Mucosa of gallbladder (tissue), 1 donor: ENCODE measurements at places on chromosomes 16 and 17. TPM values are rescaled to one million over a fixed set of nuclear protein-coding genes. Genes with fewer than 3 reads are reported as not detected.
A peak's percentile ranks its signal among the peaks of the same experiment; 100 is the strongest.

TCF25 gene
- total RNA-seq, result 175 TPM

- DNase-seq, result no peak
Measured at GRCh38 chr16:47966325-47966724, 189.5 kb downstream of the ABCC12 start.

DNA sequence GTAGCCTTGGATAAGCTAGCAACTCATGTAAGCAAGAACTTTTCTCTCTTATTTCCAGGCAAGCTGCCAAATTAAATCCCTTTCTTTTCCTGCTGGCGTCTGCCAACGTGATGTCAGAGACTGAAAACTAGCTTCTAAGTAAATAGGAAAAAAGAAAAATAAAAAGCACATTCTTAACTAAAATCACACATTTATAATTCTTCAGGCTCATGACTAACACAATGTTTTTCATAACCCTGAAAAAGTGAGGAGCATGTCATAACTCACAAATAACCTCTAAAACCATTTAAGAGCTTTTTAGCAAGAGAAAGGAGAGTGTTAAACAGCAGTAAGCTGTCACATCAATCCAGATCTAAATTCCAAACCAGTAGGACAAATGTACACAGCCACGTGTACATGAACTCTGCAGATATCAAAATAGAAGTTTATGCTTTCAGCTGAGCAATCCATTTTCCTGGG, 110.0 kb downstream of the N4BP1 start:
- peak; percentile 61 for DNase-seq

DNA sequence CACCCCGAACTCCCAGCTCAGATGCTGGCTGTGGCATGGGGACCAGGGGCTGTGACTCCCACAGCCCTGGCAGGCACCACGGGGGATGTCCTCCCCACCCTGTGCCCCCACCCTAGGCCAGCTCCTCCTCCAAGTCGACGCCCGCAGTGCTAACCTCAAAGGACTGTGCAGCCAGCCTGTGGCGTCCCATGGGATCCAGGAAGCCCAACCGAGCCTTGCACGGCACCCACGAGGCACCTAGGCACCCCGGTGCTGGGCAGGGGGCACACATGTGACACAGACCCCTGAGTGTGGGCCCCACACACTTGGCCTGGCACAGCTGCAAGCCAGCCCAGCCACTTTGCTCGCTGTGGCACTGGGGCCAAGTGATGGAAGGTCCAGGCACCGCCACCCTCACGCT, 3.9 kb downstream of the GCGR start:
- no peak for DNase-seq

TP53TG3F gene
- not detected for total RNA-seq

AOC3 gene
- 125 TPM for total RNA-seq

- DNase-seq, result peak; percentile 17
Measured at GRCh38 chr17:2854143-2855055, 58.2 kb downstream of the RAP1GAP2 start.

DNA sequence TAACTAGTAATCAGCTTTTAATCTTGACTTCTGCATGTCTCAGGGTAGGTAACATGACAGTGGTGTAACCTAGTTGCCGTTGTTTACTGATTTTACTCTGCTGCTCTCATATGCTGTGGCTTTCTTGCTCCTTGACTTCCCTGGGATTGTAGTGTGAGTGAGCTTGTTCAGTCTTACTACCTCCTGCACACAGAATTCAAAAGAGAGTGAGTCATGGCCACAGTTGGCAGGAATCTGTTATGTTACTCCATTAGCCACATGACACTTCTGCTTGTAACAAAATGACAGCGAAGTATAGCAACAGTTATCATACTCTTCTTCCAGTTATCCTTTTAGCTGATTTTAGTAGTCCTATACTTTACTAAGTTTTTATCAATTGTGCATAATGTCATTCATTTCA, 18.8 kb downstream of the TNRC6A start:
- DNase-seq, result peak; percentile 25

DNA sequence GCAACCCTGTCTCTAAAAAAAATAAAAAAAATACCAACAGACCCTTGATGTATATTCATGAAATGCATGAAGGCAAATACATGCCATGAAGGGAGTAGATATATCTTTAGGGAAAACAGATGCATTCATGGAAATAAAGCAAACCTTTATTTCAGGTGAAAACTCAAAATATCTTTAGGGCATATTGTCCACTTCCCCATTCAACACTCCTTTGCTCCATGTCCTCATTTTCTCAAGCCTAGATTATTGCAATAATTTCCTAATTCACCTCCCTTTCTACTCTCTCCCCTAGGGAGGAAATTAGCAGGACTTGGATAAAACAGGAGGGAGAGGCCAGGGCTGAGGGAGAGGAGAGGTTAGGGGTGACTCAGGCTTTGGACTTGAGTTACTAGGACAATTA, 5.7 kb upstream of the VPS25 start:
- DNase-seq, result no peak

CYBA gene
- total RNA-seq, result 271 TPM

DNA sequence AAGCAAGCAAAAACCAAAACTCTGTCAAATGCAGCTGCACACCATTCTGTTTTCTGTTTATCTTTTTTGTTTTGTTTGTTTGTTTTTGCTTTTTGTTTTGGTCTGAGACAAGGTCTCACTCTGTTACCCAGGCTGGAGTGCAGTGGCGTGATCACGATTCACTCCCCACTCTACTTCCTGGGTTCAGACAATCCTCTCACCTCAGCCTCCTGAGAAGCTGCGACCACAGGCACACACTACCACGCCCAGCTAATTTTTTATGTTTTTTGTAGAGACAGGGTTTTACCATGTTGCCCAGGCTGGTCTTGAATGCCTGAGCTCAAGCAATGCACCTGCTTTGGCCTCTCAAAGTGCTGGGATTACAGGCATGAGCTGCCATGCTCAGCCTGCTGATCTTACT, 19.3 kb upstream of the SLFN13 start:
- DNase-seq, result no peak

DNA sequence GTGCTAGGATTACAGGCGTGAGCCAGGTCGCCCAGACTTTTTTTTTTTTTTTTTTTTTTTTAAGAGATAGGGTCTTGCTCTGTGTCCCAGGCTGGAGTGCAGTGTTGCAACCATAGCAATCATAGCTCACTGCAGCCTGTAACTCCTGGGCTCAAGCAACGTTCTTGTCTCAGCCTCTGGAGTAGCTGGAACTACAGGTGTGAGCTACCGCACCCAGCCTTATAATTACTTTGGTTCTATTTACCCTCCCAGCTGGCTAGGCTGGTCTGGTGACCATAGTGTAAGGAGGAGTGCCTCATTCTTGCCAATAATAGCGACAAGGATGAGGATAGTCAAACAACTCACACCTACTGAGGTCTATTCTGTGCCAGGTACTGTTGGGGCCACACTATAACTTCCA, 39.6 kb upstream of the USP7 start:
- DNase-seq, result peak; percentile 68

SNX20 gene
- total RNA-seq, result 4.2 TPM

- no peak for DNase-seq
Measured at GRCh38 chr16:13471036-13471435, 448.9 kb upstream of the ERCC4 start.

GRCh38 chr16:78985716-78986605, 614.6 kb downstream of the MAF start:
- no peak for DNase-seq

- DNase-seq, result no peak
Measured at GRCh38 chr17:3808701-3809100, 7.7 kb upstream of the ITGAE start.

CHST5 gene
- total RNA-seq, result 0.63 TPM

TEX19 gene
- not detected for total RNA-seq

ADAP2 gene
- 21.7 TPM for total RNA-seq

CCDC200 gene
- not detected for total RNA-seq

GRCh38 chr17:63931981-63932561, at the start of gene CD79B:
Gene CD79B (minus strand): TSS chr17:63932331. CDS start chr17:63932261, 70 bp downstream.
- DNase-seq, result no peak

DNA sequence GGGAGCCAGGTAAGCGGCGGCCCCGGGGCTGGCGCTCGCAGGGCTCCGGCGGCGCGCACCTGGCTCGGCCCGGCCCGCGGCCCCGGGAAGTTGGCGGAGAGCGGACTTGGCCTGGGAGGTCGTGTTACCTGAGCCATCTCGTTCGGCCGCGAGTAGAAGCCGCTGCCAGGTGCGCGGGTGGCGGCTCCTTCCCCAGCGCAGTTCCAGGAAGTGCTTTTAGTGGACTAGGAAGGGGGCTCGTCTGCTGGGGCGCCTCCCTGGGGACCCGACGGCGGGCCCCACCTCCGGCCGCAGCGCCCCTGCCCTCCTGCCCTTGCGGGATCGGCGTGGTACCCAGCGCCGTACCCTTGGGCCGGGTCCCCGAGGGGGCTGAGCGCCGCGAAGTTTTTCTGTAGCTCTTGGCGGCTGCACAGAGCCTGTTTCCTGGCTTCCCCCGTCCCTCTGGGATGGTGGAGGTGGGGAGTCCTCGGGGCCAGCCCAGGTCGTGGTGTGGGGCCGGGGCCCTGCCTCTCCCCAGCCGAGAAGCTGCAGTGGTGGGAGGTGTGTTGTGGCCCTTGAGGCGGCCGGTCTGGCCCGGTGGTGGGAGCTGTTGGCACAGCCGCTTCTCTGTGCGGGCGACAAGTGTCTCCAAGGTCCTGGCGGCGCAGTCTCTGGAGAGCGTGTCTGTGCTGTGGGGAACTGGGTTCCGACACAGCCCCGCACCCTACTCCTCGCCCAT, 96.9 kb downstream of the RAB11FIP4 start:
- DNase-seq, result no peak

DNA sequence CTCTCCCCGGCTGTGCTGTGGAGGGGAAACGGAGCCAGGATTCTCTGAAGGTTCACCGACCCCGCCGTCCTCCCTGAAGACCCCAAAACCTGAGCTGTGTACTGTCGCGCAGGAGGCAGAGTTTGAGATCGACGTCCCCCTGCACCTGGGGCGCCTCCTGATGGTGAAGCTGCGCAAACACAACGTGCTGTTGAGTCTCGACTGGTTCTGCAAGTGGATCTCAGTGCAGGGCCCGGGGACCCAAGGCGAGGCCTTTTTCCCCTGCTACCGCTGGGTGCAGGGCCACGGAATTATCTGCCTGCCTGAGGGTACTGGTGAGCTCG, 62.6 kb upstream of the TEKT1 start:
- DNase-seq, result no peak

- DNase-seq, result no peak
Measured at GRCh38 chr16:2206780-2207433, 1.7 kb downstream of the MLST8 start.

ADGRG1 gene
- total RNA-seq, result 312 TPM

DNA sequence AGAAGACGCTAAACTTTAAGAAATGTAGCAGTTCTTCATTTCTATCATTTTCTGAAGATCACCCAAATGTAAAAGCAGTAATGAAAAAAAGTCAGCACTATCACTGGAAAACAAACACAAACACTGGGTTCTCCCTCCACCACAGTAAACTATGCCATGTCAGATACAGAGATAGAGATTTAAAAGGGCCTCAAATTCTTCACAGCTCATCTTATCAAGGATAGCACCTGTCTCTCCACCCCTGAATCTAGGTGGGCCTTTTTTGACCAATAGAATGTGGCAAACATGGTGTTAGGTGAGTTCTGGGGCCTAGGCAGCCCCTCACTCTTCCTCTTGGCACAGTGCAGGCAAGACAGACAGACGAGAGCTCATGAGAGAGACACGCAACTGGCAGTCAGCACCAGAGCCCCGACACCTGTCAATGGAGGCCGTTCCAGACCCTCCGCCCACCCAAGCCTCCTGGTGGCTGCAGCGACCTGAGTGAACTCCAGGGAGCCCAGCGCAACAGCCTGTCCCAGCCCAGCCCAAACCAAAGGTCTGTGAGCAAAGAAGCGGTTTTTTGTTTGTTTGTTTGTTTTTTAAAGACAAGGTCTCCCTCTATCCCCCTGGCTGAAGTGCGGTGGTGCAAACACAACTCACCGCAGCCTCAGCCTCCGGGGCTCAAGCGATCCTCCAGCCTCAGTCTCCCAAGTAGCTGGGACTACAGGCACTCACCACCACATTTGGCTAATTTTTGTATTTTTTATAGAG, 79.8 kb downstream of the TBC1D16 start:
- no peak for DNase-seq

DNA sequence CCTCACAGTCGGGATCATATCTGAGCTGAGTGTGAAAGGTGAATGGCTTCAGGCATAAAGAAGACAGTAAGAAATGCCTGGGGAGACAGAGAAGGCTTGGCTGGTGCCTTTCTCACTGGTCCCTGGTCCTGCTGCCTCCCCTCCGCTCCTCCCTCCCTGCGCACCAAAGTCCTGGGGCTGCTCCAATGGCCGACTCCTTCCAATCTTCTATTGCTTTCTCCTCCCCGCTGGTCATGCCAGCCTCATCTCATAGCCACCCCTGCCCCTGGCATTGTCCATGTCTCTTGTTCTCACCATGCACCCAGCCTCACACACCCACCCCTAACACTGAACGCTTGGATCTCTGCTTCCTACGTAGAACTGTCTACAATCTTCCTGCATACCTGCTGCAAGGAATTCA, 18.0 kb downstream of the TLE7 start:
- no peak for DNase-seq

GRCh38 chr16:74998481-74999218, at the start of gene ZNRF1:
Gene ZNRF1 (plus strand): TSS chr16:74999024. CDS start chr16:74999672, 648 bp downstream.
- peak; percentile 81 for DNase-seq

SLC6A2 gene
- total RNA-seq, result 0.23 TPM

DNA sequence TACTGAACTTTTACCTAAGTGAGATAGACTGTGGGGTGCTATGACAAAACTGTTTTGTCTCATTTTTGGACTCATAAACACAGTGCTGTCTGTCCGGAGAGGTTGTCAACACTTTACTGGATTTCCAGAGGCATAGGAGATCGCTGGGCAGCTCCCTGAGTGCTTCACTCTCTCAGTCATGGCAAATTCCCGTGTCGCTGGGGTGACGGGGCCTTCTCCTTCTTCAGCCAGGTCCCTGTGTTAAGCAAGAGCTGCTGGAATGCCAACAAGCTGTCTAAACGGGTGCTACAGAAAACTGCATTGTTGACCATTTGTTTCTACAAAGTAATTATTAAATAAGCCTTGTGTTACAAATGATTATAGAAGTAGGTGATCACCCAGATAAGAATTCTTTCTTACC, 141.6 kb downstream of the DNAH9 start:
- no peak for DNase-seq

DNA sequence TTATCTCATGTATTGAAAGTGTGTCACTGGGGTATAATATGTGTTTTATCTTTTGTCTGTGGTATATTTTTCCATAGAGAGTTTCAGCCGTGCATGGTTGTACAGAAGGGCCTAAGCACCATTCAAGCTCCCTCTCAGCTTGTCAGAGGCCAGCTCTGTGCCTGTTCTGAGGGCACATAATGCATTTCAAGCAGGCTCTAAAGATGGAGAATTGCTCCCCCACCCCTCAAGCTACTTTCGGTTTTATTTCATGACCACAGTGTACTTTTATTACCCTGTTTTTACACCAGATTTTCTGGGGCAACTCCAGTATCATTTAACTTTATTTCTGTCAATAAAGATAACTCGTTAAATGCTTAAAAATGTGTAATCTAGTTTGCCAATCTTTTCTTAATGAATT, 131.7 kb downstream of the SHISA6 start:
- no peak for DNase-seq

GRCh38 chr16:24906901-24907300, 61.1 kb downstream of the SLC5A11 start:
- DNase-seq, result no peak

CNTNAP4 gene
- total RNA-seq, result not detected

SAMD14 gene
- 8.8 TPM for total RNA-seq
